ENCODE measurements at places on chromosomes 4 and X.

DNA sequence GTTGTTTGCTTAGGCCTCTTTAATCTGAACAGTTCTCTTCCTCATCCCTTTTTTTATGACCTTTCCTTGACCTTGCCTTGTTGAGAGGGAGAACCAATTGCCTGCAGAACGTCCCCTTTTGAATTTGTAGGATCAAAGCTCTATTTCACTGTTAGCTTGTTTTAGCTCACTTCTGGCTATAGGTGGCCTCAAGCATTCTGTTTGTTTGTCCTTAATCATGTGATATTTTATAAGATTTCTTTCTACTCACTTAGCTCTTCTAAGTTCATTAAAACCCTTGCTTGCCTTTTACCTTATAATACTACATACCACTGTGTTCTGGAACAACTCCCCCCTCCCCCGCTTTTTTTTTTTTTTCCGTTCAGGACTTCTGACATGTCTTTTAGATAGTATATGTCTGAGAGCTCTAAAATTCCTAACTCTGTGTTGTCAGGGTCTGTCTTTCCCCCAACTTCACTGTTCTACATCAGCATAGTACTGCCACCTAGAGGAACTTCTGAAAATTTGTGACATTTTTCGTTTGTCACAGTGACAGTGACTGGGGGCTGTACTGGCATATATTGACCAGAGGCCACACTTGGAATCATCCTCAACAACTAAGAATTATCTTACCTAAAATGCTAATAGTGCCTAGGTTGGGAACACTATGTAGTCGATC, 128.5 kb downstream of the LARP7 start:
- no peak for DNase-seq

GRCh38 chr4:21991050-21991449, 42.5 kb upstream of the KCNIP4 start:
- no peak for DNase-seq

- DNase-seq: no peak
Observed at GRCh38 chrX:29634516-29634915, 580.8 kb upstream of the MAGEB2 start.

DNA sequence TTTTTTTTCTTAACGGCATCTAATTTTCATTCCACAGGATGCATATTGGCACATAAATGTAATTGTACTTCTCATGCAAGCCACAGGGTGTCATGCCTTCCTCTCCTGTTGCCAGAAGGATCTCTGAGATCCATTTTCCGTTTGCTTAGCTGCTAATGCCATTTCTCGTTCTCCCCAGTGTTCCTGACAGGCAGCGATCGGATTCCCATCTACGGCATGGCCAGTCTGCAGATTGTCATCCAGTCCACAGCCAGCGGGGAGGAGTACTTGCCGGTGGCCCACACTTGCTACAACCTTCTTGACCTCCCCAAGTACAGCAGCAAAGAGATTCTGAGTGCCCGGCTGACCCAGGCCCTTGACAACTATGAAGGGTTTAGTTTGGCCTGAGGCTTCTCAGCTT, 8.9 kb upstream of the NAP1L5 start:
- no peak for DNase-seq

DNA sequence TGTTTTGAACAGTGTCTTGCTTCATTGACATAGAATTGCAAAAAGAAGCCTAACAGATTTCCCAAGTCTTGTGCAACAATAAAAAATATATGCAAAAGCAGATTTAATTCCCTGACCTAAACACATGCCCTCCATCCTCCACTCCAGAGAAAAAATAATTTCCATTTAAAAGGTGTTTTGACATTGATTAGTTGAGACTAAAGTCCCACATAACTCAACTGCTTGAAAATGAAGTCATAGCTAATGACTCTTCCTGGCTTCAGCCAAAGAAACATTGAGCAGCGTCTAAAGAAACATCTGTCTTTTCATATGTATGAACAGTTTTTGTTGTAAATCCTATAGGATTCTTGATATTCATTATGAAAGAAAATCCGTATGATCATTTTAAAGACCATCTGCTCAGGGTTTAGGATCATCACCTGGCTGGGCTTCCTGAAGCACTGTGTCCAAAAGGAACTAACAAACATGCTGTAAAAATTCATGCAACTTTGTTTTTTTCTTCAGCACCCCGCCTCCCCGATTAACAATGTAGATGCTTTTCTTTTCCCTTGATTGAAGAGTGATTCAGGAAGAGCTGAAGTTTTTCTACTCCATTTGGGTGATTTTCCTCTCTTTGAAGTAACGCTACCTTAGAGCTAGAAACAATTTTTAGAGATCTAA, 273.4 kb downstream of the HS3ST1 start:
- no peak for DNase-seq
